ENCODE measurements at places on chromosomes 2 and 18.

DNA sequence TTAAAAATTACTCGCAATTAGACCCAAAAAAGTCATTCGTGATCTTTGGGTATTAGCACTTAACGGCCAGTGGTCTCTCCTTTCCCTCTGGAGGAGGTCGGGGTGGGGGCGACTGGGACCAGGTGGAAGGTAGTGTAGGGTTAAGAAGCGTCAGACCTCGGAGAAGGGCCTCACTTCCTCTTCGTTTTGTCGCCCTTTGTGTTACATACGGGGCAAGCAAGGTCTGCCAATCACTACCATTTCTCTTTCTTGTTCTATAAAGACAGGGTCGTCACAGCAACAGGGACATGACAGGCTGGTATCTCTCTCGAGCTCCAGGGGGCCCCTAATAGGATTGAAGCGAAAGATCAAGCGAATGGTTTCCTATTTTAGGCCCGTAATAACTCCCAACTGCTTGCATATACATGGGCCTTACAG, 136.6 kb downstream of the INSIG2 start:
- no peak for DNase-seq

DNA sequence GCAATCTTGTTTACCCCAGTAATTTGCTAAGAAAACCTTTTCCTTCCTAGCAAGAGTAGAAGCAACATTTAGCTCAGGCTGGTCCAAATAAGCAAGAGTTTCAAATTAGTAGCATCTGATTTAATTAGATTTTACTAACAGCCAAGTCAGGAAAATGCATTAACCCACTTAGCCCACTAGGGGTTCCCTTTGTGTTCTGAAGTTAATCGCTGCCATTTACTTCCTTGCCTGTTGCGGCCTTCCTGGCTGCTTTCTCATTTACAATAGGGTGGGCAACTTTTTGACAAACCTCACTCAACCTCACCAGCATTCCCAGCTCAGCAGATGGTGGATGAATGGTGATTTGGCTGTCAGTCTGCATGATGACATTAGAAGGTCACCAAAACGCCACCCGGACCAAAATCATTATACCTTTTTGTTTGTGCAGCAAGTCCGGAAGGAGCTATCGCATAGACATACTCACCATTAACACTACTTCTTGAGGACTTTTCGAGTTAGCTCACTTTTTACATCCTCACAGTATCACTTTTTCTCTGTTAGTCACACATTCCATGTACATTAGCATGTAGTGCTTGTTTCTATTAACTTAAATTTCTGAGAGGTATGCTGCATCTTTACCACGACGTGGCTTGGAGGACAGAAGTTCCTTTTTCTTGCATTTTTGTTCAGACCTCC, 101.5 kb upstream of the SETBP1 start:
- DNase-seq = no peak

GRCh38 chr18:45889419-45890064, 64.1 kb downstream of the SIGLEC15 start:
- DNase-seq = no peak

GRCh38 chr2:98140210-98140609, 53.2 kb downstream of the VWA3B start:
- no peak for DNase-seq

DNA sequence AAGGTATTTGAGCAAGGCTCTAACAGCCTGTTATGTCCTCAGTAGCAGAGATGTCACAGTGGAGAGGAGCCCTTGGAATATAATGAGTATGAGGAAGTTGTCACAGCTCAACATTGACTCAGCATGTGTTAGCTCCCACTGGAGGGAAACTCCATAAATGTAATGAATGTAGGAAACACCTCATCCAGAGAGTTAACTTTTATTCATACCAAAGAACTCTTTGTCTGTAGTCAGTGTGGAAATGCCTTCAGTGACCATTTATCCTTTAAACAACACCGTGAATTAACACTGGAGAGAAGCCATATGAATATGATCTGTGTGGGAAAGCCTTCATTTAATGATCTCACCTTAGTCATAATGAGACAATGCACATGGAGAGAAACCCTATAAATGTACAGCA, 59.7 kb downstream of the CYP1B1 start:
- no peak for DNase-seq

- DNase-seq = no peak
These were observed 124.2 kb downstream of the AGAP1 start for GRCh38 chr2:235618039-235618438.

DNA sequence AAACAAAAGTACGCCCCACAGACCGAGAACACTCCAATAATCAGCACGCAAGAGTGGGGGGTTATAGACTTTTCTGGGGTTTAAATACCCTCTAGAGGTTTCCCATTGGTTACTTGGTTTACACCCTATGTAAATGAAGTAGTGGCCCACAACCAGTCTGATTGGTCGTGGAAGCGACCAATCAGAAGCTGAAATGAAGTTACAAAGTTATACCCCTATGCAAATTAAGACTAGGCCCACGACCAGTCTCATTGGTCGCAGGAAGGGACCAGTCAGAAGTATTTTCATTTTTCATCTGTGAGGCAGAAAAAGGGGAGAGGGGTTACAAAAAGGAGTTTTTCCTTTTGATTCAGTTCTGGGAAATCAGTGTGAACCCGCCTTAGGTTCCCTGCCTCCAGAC, 55.3 kb upstream of the YWHAQ start:
- DNase-seq = no peak

DNA sequence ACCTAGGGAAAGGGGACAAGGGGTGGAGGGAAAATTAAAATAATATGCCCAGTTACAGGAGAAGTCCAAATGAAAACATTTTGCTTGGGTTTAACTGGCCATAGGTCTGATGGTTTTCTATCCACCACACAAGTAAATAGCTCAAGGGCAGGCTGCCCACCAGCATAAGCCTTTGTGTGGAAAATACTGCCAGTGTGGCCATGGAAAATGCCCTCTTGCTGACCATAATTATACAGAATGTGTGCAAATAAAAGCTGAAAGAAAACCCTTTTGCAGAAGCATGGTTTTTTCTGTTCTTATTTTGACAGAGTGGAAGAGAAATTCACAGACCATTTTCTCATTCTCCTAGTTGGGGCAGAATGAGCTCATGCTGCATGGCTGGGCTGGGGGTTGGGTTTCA, 111.3 kb upstream of the SIX2 start:
- no peak for DNase-seq

GRCh38 chr2:2837746-2838547, 506.9 kb upstream of the MYT1L start:
- no peak for DNase-seq

All from C1 segment of cervical spinal cord (tissue), 14 donors.